ENCODE measurements at places on chromosomes 7 and 10.
A peak's percentile ranks its signal among the peaks of the same experiment; 100 is the strongest.

GRCh38 chr7:136002802-136003201 lies 25.6 kb upstream of the MTPN start:
- DNase-seq, result no peak

DNA sequence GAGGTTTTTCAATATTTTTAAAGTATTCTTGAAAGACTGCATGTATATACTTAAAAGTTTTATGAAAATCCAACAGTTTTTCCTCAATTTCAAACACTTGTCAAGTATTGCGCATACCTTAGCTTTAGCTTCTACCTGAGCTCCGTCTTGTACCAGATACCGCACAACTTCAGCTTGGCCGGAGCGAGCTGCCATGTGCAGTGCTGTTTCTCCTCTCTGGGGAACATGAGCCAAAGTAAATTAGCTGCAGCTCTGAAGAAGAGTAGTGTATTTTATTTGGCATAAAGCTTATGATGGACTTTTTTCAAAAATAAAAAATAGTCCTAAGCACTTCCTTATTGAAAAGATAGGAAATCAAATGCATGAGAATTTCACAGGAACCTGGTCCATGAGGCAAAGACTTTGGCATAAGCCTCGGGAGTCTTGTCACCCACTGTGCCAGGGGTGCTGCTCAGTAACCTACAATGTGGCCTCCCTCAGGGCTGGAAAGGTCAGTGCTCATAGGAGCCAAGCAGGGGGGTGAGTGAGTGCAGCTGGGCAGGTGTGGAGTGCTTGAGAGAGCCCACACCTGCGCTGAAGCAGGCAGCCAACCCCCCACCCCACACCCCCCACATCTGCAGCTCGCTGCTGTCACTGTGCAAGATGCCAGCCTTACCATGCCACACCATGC lies 189.5 kb downstream of the ANK3 start:
- DNase-seq, result no peak

GRCh38 chr7:126818393-126819196 lies 434.1 kb downstream of the GRM8 start:
- no peak for DNase-seq

- DNase-seq, result no peak
Measured at GRCh38 chr7:23898619-23899018, 188.6 kb downstream of the STK31 start.

- no peak for DNase-seq
Measured at GRCh38 chr10:27844223-27844622, 98.6 kb upstream of the MKX start.

DNA sequence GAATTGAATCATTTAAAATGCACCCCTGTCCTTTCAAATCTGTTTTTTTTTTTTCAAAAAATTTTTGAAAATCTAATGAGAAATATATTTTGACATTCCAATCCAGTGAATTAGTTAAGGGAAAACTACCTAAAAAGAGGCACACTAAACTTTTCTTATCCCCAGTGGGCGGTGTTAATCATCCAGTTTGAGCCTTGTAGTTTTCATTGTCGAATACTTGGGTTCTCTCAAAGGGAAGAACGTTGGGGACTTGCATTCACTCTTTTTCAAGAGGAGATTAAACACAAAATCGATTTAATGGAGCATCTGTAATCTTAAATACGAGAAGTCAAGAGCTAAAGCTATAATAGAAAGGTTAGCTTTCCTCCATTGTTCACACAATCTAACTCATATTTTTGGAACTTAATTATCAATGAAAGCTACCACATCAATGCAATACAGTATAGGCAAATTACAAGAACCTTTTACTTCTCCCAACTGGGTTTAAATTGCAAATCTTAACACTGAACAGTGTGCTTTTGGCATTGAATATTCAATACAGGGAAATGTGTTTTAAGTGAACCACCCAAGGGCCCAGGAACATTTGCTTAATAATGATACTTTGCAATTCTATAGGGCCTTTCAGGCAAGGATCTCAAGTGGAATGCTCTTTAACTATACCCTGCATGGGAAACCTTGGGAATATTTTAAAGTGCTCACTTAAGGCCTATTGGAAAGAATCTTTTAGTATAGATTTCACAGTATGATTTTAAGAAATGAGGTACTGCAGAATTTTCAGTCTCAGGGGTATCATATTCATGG lies 13.1 kb upstream of the SP8 start:
- no peak for DNase-seq

DNA sequence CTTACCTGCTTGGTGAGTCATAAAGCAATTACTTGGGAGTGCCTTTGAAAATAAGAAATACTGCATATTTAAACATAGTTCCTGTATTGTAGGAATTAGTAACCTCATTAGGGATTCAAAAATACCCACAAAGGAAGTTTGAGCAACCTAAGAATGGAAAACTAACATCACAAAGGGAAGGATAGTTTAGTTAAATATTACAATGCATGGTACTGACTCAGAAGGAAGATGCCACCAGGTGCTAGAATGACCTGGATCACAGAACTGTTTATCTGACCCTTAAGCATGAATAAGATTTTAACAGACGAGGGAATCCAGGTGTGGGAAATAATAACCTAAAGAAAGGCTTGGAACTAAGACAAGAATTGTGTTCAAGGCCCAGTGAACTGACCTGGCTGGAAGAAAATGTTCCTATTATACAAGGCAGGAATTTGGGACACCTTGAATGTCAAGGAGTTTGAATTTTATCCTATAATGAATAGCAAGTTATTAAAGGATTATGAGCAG lies 106.4 kb downstream of the GSAP start:
- DNase-seq, result no peak

GRCh38 chr7:90465816-90466215 lies 3.6 kb upstream of the PTTG1IP2 start:
- no peak for DNase-seq

DNA sequence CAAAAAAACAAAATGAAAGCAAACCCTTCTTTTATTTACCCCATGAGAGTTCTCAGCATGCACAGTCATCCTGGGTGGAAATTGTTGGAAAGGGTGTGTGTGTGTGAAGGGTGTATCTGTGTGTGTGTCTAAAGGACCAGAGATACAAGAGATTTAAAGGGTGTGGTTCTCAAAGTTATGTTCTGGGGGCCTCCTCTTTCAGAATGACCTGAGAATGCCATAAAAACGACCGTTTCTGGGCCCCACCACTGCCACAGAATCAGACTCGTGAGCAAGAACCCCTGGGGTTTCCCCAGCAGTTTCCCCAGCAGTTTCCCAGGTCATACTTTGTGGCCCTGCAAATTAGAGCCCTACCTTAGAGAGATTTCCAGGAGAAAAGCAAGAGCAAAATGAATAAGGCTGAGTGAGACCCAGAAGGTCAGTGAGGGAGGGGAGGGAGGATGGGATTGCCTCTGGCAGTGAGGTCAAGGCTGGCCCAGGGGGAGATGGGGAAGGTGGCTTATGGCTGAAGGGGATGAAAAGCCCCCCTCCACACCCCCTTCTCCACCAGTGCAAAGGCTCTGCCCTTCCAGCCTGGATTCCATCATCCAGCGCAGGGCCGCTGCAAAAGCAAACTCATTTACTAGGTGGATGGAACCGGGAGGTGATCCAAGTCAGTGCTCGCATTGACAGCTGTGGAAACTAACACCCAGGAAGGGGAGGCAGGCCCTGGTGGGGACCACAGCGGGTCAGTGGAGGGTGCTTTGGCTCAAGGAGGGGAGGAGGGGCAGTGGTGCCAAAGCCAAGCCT lies 10.2 kb downstream of the PYROXD2 start:
- DNase-seq, result no peak

GRCh38 chr10:10730471-10731043 lies 287.1 kb upstream of the CELF2 start:
- DNase-seq, result no peak

DNA sequence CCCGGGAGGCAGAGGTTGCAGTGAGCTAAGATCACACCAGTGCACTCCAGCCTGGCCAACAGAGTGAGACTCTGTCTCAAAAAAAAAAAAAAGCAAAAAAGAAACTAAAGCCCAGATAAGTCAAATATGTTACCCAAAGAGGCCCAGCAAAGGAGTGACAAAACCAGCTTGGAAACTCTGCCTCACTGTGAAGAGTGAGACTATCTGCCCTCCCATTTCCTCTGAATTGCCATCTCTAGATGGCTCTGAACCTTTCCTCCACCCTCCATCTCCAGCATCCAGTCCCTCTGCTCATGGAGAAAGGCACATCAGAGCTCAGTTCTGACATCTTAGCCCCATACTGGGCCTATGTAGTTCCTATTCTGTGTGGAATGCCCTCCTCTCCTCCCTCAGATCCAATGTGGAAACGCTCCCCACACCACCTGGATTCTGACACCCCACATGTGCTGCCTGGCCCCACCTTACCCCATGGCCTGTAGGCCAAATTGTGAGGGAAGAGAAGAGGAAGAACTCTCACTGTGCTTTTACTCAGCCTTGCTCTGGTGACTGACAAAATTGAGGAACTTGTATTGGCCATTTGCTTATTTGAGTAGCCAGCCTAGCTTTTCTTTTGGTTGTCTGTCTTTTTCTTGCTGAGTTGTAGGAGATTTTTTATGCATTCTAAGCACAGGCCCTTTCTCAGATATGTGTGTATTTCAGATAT lies 18.0 kb upstream of the NUDCD3 start:
- DNase-seq, result no peak

- DNase-seq, result no peak
Measured at GRCh38 chr10:133230387-133231195, 574 bp downstream of the UTF1 start.

- DNase-seq, result no peak
Measured at GRCh38 chr10:18984531-18984930, 64.1 kb upstream of the MALRD1 start.

DNA sequence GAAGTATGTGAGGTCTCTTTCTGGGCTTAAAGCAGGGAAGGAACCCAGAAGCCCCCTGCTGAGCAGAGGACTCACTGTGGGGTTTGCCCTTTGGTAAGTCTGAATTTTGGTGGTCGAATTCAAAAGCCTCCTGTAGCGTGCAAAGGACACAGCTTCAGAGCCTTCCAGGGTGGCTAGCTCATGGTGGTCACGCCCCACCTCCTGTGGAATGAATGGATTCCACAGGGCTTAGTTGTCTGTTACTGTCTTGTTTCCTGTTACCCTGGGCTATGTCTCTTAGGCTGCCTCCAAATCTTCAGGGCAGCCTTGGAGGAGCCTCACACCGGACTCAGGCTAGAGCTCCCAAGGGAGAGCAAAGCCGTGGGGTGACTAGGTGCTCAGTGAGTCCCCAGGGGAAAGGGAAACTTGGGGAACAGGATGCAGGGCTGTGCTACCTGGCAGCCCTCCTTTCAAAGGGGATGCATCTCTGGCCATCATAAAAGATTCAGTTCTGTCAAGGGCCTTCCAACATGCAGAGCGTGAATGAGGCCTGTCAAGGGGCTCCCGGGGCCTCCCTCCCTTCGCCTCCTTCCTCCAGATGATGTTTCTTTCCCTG lies 211.7 kb downstream of the CCSER2 start:
- no peak for DNase-seq

GRCh38 chr7:94431619-94432280 lies 37.1 kb downstream of the COL1A2 start:
- DNase-seq, result no peak

GRCh38 chr10:37667736-37668135 lies 189.7 kb downstream of the ZNF248 start:
- DNase-seq, result no peak

- peak; percentile 72 for DNase-seq
Measured at GRCh38 chr7:57203161-57203791, 71.0 kb upstream of the ZNF479 start.

- DNase-seq, result no peak
Measured at GRCh38 chr7:142603870-142604448, 145.3 kb upstream of the PRSS1 start.

- DNase-seq, result no peak
Measured at GRCh38 chr7:138958391-138958956, 22.7 kb downstream of the KIAA1549 start.

GRCh38 chr10:91579329-91579985 lies 53.4 kb downstream of the PPP1R3C start:
- no peak for DNase-seq

GRCh38 chr10:82887488-82887887 lies 1012.5 kb downstream of the NRG3 start:
- no peak for DNase-seq

DNA sequence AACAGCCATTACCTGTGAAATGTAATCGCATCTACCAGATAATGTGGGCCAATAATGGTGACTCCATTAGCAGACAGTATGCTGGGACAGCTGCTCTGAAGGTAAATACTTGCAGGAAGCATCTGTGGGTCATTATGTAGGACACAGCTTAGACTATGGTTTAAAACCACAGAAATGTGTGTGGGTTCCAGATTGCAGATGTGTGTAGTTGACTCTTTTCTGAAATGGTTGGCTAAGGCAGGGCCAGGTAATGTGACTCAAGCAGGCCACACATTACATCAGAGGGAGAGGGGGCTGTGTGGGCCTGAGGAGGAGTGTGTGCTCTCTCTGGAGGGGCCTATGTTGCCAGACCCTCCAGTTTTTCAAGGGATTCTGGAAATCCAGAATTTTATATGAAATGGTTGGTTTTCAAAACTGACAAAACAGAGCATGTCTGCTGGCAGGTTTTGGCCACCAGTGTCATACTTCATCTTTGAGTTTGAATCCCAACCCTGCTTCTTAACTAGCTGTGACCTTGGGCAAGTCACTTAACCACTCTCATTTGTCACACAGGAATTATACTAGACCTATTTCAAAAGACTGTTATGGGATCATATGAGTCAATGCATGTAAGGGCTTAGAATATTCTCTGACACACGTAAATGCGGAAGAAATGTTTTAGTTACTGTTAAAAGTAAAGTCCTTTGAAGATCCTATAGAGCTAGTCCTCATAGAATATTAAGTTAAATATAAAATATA lies 64.5 kb downstream of the MCMBP start:
- no peak for DNase-seq

DNA sequence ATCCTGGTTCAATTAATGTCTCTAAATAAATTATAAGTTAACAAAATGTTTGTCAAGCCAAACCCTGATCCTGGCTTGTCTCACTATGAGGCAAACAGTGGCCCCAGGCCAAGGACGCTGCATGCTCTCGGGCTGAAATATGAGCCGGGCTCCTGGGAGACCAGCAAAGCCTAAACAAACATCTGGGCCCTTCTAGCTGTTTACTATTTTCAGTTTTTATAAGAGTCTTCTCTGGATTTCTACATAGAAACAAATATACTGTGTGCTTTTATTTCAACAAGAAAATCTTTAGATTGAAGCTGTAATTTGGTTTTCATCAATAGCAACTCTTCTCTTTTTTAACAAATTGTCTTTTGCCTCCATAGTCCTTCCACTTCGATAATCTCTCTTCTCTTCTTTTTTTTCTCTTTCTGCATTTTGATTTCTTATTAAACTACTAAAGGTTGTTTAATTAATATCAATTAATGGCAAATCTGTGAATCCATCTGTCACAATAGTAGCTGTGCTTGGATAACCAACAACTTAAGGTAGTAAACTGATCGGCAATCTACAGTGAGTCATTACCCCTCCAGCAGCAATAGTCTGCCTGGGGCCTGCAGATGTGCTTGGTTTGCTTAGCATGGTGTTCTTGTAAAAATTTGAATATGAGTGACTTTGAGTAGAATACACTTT lies 83.3 kb upstream of the DNAJC1 start:
- peak; percentile 11 for DNase-seq

Data from anterior cingulate cortex (tissue), 58 donors.